ENCODE measurements at places on chromosomes 1 and 21. TPM values are rescaled to one million over a fixed set of nuclear protein-coding genes. Genes with fewer than 3 reads are reported as not detected.

GRCh38 chr1:90558754-90559378, 158.2 kb downstream of the BARHL2 start:
- no peaks in the 10 kb centered on the region for H3K36me3 ChIP-seq
- no peak overlapping the region for H3K4me3 ChIP-seq
- no peaks in the 10 kb centered on the region for H3K4me1 ChIP-seq

DNA sequence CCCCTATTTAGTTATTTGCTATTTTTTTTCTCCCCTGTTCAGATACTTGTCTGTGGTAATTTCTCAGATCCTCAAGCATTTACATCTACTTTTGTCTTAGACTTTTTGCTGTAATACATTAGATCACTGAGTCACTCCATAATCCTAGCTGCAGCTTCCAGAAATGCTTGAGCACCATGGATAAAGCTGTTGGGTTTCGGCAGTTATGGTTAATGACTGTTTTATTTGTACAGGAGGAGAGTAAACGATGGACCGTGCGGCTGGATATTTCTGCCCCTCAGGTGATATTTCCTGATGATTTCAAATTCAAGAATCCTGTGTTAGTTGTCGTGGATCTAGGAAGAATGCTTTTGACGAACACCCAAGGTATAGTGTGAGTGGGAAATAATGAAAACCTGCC, 42.9 kb downstream of the VPS13D start:
- H3K27me3 ChIP-seq = no peaks in the 10 kb centered on the region
- no peak for DNase-seq
- no peaks in the 10 kb centered on the region for H3K4me1 ChIP-seq
- H3K27ac ChIP-seq = no peak overlapping the region
- H3K4me3 ChIP-seq = no peak overlapping the region

GRCh38 chr21:45972716-45973474, 8.7 kb upstream of the COL6A1 start:
- H3K4me1 ChIP-seq = peaks cover 56% of the 10 kb centered on the region
- peak overlapping the region; percentile 89 for H3K27ac ChIP-seq
- peak; percentile 80 for DNase-seq
- H3K36me3 ChIP-seq = no peaks in the 10 kb centered on the region
- H3K4me3 ChIP-seq = peak overlapping the region; percentile 36

DNA sequence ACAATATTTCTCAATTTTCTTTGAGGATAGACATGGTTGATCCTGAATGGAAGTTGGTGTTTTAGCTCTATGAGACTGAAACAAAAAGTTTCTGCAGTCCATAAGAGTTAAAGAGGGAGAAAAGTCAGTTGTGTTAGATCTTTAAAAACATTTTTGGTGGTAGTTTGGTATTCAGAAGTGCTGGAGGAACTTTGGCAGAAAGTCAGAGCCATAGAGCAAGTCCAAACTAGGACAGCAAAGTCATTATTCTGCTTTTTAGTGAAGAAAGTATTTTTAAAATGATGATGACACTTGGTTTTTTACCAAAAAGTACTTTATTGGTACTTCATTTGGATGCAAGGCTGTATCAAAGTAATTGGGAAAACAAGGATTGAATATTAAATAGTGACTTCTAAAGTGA, 41.8 kb downstream of the FNBP1L start:
- H3K36me3 ChIP-seq = no peaks in the 10 kb centered on the region
- no peak overlapping the region for H3K4me3 ChIP-seq
- no peak overlapping the region for H3K27ac ChIP-seq
- H3K4me1 ChIP-seq = no peaks in the 10 kb centered on the region
- no peaks in the 10 kb centered on the region for H3K27me3 ChIP-seq

GRCh38 chr1:61079898-61080336, 2.4 kb upstream of the NFIA start:
- peaks cover 33% of the 10 kb centered on the region for H3K4me1 ChIP-seq
- no peak overlapping the region for H3K4me3 ChIP-seq
- H3K27ac ChIP-seq = no peak overlapping the region
- H3K27me3 ChIP-seq = peaks cover 14% of the 10 kb centered on the region
- H3K36me3 ChIP-seq = no peaks in the 10 kb centered on the region
- DNase-seq = peak; percentile 66

- DNase-seq = no peak
- no peaks in the 10 kb centered on the region for H3K27me3 ChIP-seq
- no peak overlapping the region for H3K4me3 ChIP-seq
- H3K27ac ChIP-seq = no peak overlapping the region
- no peaks in the 10 kb centered on the region for H3K4me1 ChIP-seq
Measured at GRCh38 chr21:40454057-40454456, 392.9 kb downstream of the DSCAM start.

- H3K4me1 ChIP-seq = peaks cover 19% of the 10 kb centered on the region
- no peak for DNase-seq
- no peaks in the 10 kb centered on the region for H3K27me3 ChIP-seq
- peaks cover 36% of the 10 kb centered on the region for H3K36me3 ChIP-seq
- H3K27ac ChIP-seq = no peak overlapping the region
Measured at GRCh38 chr1:35553851-35554250, 3.4 kb downstream of the KIAA0319L start.

GRCh38 chr21:34722684-34723300, 54.0 kb downstream of the CLIC6 start:
- no peaks in the 10 kb centered on the region for H3K36me3 ChIP-seq
- no peak overlapping the region for H3K27ac ChIP-seq
- no peak for DNase-seq
- H3K4me3 ChIP-seq = no peak overlapping the region

- no peak overlapping the region for H3K27ac ChIP-seq
- no peak for DNase-seq
- H3K4me1 ChIP-seq = no peaks in the 10 kb centered on the region
- H3K4me3 ChIP-seq = no peak overlapping the region
- H3K27me3 ChIP-seq = no peaks in the 10 kb centered on the region
Measured at GRCh38 chr1:119816407-119816806, 5.1 kb upstream of the REG4 start.

DNA sequence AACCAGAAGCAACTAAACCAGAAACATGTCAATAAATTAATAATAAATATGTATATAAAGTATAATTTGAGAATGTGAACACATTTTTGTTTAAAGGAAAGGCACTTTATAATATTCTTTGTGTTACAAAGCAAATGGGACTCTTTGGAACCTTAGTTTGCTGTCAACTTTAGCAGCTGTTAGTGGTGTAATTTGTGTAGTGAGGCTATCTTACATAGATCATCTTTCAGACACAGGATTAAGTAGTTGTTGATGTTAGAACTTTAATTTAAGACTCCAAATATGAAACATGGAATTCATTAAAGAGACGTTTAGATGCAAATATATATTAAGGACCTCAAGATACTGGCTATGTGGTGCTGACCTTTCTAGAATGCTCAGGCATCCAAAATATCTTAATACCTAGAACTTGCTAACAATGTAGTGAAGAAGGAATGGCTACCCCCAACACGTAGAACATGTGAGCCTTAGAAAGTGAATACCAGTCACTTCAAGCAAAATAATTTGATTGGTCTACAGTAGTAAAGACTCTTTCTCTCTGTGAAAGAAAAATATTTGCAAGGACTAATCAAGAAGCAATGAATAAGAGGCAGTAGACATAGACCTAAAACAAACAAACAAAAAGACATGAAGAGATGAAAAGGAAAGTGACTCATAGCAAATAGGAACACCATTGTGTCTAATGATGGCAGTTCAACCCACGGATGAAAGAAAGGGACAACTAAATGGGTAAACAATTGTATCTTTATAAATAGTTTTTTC, 811.4 kb downstream of the USP25 start:
- no peak overlapping the region for H3K4me3 ChIP-seq
- H3K27ac ChIP-seq = no peak overlapping the region
- DNase-seq = no peak
- peaks cover 17% of the 10 kb centered on the region for H3K4me1 ChIP-seq

DNA sequence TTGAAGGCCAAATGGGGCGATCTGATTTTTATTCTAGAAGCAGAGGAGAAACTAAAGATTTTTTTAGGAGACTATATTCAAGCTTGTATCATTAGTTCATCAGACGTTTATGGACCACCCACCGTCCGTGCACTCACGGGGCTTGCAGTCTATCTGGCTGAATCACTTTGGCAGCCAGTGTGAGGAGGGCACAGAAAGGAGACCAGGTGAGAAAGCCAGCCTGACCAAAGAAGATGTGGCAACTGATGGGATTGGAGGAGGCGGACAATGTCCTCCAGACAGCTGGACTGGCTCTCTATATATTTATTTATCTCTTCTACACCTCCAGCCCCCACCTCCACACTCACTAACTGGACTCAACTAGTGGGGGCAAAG, 822 bp upstream of the ELOVL1 start:
- H3K4me3 ChIP-seq = peak overlapping the region; percentile 70
- peaks cover 39% of the 10 kb centered on the region for H3K4me1 ChIP-seq
- peak overlapping the region; percentile 96 for H3K27ac ChIP-seq
- no peak for DNase-seq
- no peaks in the 10 kb centered on the region for H3K27me3 ChIP-seq
- peaks cover 54% of the 10 kb centered on the region for H3K36me3 ChIP-seq

GRCh38 chr1:221411283-221411682, 330.6 kb downstream of the DUSP10 start:
- no peaks in the 10 kb centered on the region for H3K27me3 ChIP-seq
- H3K4me1 ChIP-seq = no peaks in the 10 kb centered on the region
- H3K36me3 ChIP-seq = no peaks in the 10 kb centered on the region
- no peak overlapping the region for H3K27ac ChIP-seq
- H3K4me3 ChIP-seq = no peak overlapping the region
- DNase-seq = no peak

DNA sequence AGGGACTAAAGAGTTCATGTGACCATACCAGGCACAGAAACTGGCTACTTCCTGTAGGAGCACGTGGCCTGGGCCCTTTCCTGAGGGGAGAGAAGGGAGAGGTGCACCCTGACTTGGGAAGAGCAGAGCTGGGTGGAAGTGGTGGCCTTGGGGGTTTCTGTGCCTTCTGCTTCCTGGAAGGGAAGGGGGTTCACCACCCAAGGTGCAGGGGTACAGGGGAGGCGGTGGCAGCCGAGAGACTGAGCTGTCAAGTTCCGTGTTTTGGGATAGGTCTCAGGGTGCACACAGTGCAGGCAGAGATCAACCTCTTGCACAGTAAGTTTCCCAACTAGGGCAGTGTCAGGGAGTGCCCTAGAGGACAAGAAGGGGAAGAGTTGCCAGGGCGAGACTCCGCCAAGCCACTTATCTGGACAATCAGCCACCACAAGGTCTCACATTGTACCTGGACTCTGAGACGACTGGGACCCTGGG, 10.1 kb downstream of the HECTD3 start:
- H3K4me3 ChIP-seq = no peak overlapping the region
- no peak for DNase-seq
- no peaks in the 10 kb centered on the region for H3K27me3 ChIP-seq
- H3K27ac ChIP-seq = no peak overlapping the region

DNA sequence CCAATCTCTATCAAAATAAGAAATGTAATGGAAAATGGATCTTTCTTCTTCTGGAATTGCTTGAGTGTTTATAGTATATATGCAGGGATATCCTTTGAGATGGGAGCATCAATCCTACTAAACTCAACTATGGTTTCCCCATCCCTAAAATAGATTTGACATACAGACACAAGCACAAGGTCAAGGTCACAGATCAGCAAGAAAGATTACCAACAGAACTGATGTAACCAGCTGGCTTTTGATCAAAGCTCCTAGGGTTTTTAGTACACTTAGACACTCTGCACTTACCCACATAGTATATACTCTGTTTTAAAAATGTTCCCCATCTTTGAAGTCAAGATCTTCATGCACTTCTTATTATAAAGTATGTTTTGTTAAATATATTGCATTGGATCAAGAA, 85.5 kb downstream of the NRIP1 start:
- no peak overlapping the region for H3K4me3 ChIP-seq
- DNase-seq = no peak

DNA sequence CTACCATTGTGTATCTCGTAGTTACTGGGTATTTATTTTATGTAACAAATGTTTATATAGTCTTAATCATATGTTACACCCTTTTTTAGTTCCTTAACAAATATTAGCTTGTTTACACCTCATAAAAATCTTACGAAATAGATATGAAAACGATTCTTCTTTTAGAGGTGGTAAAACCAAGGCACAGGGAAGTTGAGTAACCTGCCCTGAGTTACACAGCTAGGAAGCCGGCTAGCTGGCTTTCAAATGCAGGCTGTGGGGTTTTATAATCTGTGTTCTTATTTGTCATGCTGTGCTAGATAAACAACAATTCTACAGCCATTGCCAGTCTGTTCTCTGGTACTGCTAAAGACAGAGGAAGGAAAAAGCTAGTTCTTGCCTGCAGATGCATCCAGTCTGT, 109.6 kb downstream of the NOS1AP start:
- no peaks in the 10 kb centered on the region for H3K4me1 ChIP-seq
- no peak overlapping the region for H3K27ac ChIP-seq
- no peaks in the 10 kb centered on the region for H3K36me3 ChIP-seq
- peaks cover 10% of the 10 kb centered on the region for H3K27me3 ChIP-seq

GRCh38 chr1:41733021-41733420, 185.7 kb downstream of the HIVEP3 start:
- H3K4me1 ChIP-seq = peaks cover 25% of the 10 kb centered on the region
- no peaks in the 10 kb centered on the region for H3K27me3 ChIP-seq
- H3K27ac ChIP-seq = no peak overlapping the region
- DNase-seq = no peak
- H3K36me3 ChIP-seq = no peaks in the 10 kb centered on the region

DNA sequence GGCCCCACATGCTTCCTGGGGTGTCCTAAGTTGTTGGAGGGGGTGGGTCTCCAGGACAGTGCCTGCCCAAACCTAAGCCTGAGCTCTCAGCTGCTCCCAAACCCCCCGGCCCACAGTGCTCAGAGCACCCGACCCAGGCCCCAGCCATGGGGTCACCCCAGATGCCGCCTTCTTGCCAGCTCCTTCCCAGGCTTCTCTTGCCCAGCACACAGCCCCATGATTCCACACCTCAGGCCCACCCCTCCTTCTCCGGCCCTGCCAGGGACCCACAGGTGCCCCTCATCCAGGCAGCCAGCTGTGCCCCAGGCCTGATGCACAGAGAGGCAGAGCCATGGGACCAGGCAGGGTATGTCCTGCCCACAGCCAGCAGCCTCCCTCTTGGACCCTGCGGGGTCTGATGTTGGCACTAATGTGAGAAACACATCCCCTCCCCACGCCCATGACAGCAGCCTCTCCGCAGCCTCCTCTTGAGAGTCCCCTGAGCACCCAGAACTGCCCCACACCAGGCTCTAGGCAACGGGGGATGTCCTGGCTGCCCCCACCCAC, 4.9 kb downstream of the WNT9A start:
- no peak overlapping the region for H3K4me3 ChIP-seq
- 0 out of 2 replicates have a peak, but pooled peaks cover 3% of the 10 kb centered on the region for H3K36me3 ChIP-seq
- peaks cover 26% of the 10 kb centered on the region for H3K4me1 ChIP-seq
- H3K27ac ChIP-seq = no peak overlapping the region
- no peaks in the 10 kb centered on the region for H3K27me3 ChIP-seq

GRCh38 chr1:226985839-226986463, 45.9 kb downstream of the COQ8A start:
- DNase-seq = no peak
- H3K36me3 ChIP-seq = peaks cover 23% of the 10 kb centered on the region
- H3K4me3 ChIP-seq = no peak overlapping the region

GRCh38 chr1:187121661-187122060, 292.9 kb downstream of the PLA2G4A start:
- no peak for DNase-seq
- no peaks in the 10 kb centered on the region for H3K27me3 ChIP-seq
- no peak overlapping the region for H3K27ac ChIP-seq
- H3K4me3 ChIP-seq = no peak overlapping the region
- no peaks in the 10 kb centered on the region for H3K36me3 ChIP-seq
- H3K4me1 ChIP-seq = no peaks in the 10 kb centered on the region

BRDT gene
- not detected for total RNA-seq

LDLRAD1 gene
- not detected for total RNA-seq

UBE2U gene
- not detected for total RNA-seq

FCRLB gene
- 2.7 TPM for total RNA-seq

CELA3B gene
- total RNA-seq = not detected

FMO5 gene
- total RNA-seq = 1.5 TPM

ZNF436 gene
- total RNA-seq = 20.2 TPM

BLACAT1 gene
- not detected for total RNA-seq

BCL2L15 gene
- 0.13 TPM for total RNA-seq

ALX3 gene
- total RNA-seq = not detected

ZNF695 gene
- total RNA-seq = 3.0 TPM

GJA8 gene
- not detected for total RNA-seq
